NCI-H2081 (cell line): ENCODE measurements at places on chromosomes 12 and 14.

GRCh38 chr12:48334808-48335207 lies 15.9 kb downstream of the ZNF641 start:
- no peak for DNase-seq

GRCh38 chr12:47717443-47718193 lies 7.7 kb downstream of the ENDOU start:
- peak; percentile 68 for DNase-seq

DNA sequence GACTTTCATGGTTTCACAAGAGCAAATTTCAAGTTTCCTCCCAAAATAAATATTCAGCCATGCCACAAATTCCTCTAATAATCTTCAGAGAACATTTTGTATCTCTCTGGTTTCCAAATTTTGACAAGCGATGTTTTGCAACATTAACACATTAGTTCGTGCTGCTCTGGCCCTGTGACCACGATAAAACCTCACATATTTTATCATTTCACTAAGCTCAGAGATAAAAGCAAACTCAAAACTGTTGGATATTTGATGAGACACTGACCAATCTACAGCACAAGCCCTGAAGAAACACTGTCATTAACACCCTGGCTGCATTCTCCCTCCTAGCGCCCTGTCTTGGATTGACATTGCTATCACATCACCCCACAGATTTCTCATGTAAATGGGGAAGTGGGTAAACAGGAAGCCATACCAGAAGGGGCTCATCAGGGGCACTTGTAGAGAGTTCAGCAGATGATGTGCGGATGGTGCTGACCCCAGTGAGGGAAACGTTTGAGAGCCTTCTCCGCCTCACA lies 264.3 kb downstream of the PRKD1 start:
- DNase-seq, result no peak

GRCh38 chr12:10283027-10283426 lies 24.6 kb upstream of the KLRD1 start:
- peak; percentile 63 for DNase-seq

- no peak for DNase-seq
Observed at GRCh38 chr14:103418481-103418818, 33.2 kb downstream of the MARK3 start.

- no peak for DNase-seq
Observed at GRCh38 chr14:71408362-71409030, 501.2 kb downstream of the PCNX1 start.

GRCh38 chr12:3491938-3492792 lies 1.2 kb downstream of the PRMT8 start:
- DNase-seq, result no peak

- DNase-seq, result no peak
Observed at GRCh38 chr14:40656311-40656710, 950.4 kb upstream of the LRFN5 start.
